Cardiac septum (tissue), 1 donor: ENCODE measurements at places on chromosomes 1 and 21. TPM values are rescaled to one million over a fixed set of nuclear protein-coding genes. Genes with fewer than 3 reads are reported as not detected.

Gene ZNF670
- 0.75 TPM for total RNA-seq

Gene TRIM46
- total RNA-seq: not detected

Gene CTSE
- total RNA-seq: not detected

Gene KRTAP19-1
- not detected for total RNA-seq

Gene HES4
- 56.5 TPM for total RNA-seq

Gene DNAJC16
- 11.0 TPM for total RNA-seq

Gene VWA5B1
- not detected for total RNA-seq

Gene ITLN2
- total RNA-seq: not detected

DNA sequence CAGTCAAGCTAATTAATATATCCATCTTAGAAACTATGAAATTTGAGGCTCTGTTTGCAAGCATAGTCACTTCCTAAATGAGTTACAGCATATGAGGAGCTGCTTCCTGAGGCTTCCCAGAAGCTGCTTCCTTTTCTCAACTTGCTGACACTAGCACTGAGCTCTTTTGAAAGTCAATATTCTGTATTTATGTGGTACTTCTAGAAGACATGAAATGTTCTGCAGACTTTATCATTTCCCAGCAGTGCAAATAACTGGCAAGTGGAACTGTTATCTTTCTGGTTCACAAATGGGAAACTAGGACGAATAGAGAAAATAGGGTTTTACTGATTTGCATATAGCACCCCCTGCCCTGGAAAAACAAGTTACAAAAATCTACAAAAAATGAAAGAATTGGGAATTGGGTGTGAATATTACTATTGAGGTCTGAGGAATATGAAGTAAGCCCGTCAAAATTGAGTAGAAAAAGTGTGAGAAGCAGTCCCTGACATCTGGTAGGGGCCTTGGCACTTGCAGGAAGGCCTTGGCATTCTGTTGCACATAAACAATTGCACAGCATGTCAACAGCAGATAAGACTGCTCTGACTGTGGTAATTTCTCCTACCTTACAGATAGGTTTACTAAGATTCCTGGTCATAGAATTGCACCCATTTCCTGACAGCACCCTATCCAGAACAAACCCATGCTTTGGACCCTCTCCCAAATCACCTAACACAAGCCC lies 7.1 kb downstream of the GIPC2 start:
- DNase-seq: no peak

DNA sequence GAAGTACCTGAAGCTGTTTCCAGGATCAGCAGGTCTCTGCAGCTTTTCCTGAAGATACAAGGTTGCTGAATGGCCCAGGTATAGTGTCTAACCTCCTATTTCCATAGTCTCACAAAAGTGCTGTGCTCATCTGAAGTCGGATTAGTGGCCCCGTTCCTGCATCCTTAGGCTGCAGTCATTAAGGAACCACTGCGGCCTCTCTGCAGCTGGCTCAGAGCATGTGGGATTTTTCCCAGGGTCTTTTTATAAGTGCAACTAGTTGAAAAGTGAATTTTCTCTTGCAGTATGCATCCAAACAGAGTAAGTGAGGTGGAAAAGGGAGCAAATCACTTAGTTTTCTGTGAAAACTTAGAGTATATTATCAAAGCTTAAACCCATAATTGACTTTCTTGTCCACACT lies 565.3 kb upstream of the NEGR1 start:
- no peak for DNase-seq

GRCh38 chr21:32004291-32004690 lies 131.5 kb downstream of the HUNK start:
- no peak for DNase-seq

- DNase-seq: no peak
Measured at GRCh38 chr1:64077281-64077940, 126.0 kb upstream of the UBE2U start.

- peak; percentile 89 for DNase-seq
Measured at GRCh38 chr1:201377611-201378092, at the start of gene TNNT2. TSS of gene TNNT2 (minus strand) at chr1:201377680. CDS start at chr1:201373254, 4,426 bp downstream.

DNA sequence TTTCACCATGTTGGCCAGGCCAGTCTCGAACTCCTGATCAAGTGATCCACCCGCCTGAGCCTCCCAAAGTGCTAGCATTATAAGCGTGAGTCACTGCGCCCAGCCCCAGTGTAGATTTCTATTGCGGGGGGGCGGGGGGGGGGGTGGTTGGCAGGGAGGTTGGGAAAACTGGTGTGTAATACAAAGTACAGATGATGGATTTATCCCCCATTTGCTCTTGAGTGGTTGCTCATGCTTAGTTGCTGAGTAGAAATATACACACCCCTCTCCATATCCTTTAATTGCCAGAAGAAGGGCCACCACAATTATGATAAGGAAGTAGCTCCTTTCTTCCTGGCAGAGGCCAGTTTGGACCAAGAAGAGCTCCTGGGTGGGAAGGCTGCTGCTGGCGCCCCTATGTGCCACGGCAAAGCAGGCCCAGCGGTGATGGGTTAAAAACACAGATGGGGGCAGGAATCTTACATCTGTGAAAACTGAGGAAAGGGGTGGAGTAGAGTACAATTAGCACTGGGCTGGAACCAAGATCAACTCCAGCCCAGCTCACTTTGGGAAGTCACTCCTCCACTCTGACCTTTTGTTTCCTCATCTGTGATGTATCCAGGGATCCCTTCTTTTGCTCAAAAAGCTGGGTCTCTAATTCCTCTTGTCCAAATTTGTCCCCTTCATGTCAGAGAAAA lies 55.2 kb downstream of the MRPL37 start:
- no peak for DNase-seq

- DNase-seq: no peak
Measured at GRCh38 chr1:206074839-206075238, 21.9 kb downstream of the RHEX start.

DNA sequence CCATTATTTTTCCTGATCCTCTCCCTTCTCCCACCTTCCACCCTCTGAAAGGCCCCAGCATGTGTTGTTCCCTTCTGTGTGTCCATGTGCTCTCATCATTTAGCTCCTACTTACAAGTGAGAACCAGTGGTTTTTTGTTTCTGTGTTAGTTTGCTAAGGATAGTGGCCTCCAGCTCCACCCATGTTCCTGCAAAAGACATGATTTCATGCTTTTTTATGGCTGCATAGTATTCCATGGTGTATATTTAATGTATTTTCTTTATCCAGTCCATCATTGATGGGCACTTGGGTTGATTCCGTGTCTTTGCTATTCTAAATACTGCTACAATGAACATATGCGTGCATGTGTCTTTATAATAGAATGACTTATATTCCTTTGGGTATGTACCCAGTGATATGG lies 89.4 kb upstream of the C1orf174 start:
- no peak for DNase-seq

- DNase-seq: no peak
Measured at GRCh38 chr1:9093581-9093980, 24.1 kb upstream of the SLC2A5 start.

GRCh38 chr1:63087966-63088365 lies 234.4 kb upstream of the FOXD3 start:
- DNase-seq: no peak

- no peak for DNase-seq
Measured at GRCh38 chr1:227489572-227489971, 73.8 kb upstream of the ZNF678 start.

DNA sequence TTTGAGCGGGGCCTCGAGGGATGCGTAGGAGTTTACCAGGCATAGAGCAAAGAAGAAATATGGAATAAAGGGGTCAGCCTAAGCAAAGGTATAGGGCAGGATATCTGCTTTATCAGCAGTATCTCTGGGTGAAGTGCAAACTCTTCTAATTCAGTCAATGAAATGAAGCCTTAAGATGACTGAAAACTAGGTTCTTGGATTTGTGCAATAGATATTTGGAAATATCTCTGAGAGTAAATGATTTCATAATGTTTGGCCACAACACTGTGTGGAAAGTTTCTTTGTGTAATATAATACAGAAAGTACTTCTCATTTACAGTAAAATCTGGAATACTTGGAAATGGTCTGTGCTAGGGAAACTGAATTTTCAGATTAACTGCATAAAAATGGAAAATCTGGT lies 26.1 kb downstream of the KCNJ15 start:
- no peak for DNase-seq

GRCh38 chr1:63200676-63201075 lies 121.7 kb upstream of the FOXD3 start:
- DNase-seq: no peak

DNA sequence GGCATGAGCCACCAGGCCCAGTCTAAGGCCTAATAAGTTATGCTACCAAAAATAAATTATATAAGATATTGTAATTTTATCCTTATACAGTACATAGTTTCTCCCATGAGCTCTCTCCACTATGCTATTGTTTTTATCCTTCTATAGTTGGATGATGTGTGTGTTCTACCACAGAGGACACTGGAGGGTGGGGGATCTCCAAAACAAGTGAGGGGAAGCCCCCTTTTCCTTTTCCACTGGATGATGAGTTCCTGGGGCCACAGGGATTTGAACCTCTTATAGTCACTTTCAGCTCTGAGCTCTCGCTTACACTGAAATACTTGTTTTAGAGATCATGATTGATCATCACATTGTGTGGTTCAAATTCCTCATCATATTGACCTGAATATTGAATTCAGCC lies 77.6 kb upstream of the VAV3 start:
- no peak for DNase-seq

DNA sequence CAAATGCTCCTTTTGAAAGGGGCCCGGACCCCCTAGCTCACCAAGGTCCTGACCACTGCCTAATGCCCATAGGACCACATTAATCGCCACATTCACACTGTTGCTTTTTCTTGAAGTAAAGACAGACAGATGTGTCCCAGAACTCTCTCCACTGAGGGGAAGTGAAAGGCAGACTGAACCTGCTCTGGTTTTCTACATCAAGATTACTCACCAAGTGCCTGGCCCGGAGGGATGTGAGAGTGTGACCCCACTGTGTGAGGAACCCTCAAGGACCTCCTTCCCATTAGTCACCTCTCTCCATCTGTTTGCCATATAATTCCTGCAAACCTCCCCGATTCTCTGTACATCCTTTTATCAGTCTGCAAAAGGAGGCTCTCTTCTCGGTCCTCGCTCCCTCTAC lies 381.5 kb downstream of the OMA1 start:
- no peak for DNase-seq

- DNase-seq: no peak
Measured at GRCh38 chr1:94693029-94693428, 127.1 kb upstream of the SLC44A3 start.

DNA sequence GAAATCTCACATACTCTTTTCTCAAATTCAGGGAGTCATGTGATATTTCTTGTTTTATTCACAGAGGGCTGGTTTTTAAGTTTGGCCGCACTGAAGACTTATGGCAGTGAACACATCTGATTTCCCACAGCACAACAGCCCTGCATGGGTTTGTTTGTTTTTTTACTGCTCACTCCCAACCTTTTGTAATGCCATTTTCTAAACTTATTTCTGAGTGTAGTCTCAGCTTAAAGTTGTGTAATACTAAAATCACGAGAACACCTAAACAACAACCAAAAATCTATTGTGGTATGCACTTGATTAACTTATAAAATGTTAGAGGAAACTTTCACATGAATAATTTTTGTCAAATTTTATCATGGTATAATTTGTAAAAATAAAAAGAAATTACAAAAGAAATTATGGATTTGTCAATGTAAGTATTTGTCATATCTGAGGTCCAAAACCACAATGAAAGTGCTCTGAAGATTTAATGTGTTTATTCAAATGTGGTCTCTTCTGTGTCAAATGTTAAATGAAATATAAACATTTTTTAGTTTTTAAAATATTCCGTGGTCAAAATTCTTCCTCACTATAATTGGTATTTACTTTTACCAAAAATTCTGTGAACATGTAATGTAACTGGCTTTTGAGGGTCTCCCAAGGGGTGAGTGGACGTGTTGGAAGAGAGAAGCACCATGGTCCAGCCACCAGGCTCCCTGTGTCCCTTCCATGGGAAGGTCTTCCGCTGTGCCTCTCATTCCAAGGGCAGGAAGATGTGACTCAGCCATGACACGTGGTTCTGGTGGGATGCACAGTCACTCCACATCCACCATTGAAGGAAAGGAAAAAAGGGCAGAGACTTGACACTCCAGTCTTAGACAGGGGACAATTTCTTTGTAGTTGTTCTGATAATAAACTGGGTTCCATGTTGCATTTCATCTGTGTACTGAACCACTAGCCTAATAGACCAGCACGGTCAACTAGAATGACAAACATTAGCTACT lies 22.8 kb downstream of the TMEM50A start:
- DNase-seq: no peak
